ENCODE measurements at places on chromosomes 16 and 17. TPM values are rescaled to one million over a fixed set of nuclear protein-coding genes. Genes with fewer than 3 reads are reported as not detected.

DPEP2 gene
- 0.22 TPM for total RNA-seq

- no peak overlapping the region for H3K27ac ChIP-seq
- no peaks in the 10 kb centered on the region for H3K36me3 ChIP-seq
- H3K27me3 ChIP-seq, result no peaks in the 10 kb centered on the region
- no peak overlapping the region for H3K4me3 ChIP-seq
- peaks cover 6% of the 10 kb centered on the region for H3K4me1 ChIP-seq
These were observed 78.3 kb downstream of the KCNJ12 start for GRCh38 chr17:21454441-21454840.

- no peak for DNase-seq
- no peak overlapping the region for H3K4me3 ChIP-seq
- H3K36me3 ChIP-seq, result no peaks in the 10 kb centered on the region
- H3K27me3 ChIP-seq, result no peaks in the 10 kb centered on the region
- no peak overlapping the region for H3K27ac ChIP-seq
- no peaks in the 10 kb centered on the region for H3K4me1 ChIP-seq
These were observed 68.6 kb downstream of the CCDC182 start for GRCh38 chr17:57676543-57676942.

GRCh38 chr16:77723108-77723514 is 797 bp downstream of the NUDT7 start:
- peak overlapping the region; percentile 85 for H3K4me3 ChIP-seq
- peaks cover 6% of the 10 kb centered on the region for H3K4me1 ChIP-seq
- no peak overlapping the region for H3K27ac ChIP-seq

RNF43 gene
- total RNA-seq, result 2.1 TPM

ZG16B gene
- total RNA-seq, result not detected

GRCh38 chr17:40714473-40714872 is 10.9 kb upstream of the KRT24 start:
- no peaks in the 10 kb centered on the region for H3K36me3 ChIP-seq
- peak; percentile 9 for DNase-seq
- no peak overlapping the region for H3K27ac ChIP-seq
- H3K4me3 ChIP-seq, result no peak overlapping the region
- peaks cover 2% of the 10 kb centered on the region for H3K4me1 ChIP-seq
- H3K27me3 ChIP-seq, result no peaks in the 10 kb centered on the region

DNA sequence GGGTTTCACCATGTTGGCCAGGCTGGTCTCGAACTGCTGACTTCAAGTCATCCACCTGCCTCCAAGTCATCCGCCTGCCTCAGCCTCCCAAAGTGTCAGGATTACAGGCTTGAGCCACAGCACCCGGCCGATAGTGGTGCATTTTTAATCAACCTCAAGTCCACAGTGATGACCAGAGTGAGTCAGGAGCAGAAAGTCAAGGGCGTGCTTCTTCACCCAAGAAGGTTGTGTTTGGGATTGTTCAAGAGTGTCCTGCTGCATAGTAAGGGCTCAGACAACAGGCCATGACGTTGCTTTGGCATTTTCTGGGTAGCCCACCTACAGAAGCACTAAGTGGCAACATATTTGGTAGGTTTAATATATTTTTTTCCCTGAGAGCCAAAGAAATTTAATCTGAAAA is 108.3 kb upstream of the FAM20A start:
- H3K4me3 ChIP-seq, result no peak overlapping the region
- H3K36me3 ChIP-seq, result no peaks in the 10 kb centered on the region
- no peaks in the 10 kb centered on the region for H3K27me3 ChIP-seq
- no peak for DNase-seq
- no peaks in the 10 kb centered on the region for H3K4me1 ChIP-seq

WDR45B gene
- 95.9 TPM for total RNA-seq

GRIN2A gene
- total RNA-seq, result 0.11 TPM

GRCh38 chr16:66480265-66481080 is 53.4 kb downstream of the BEAN1 start:
- no peaks in the 10 kb centered on the region for H3K27me3 ChIP-seq
- DNase-seq, result no peak
- no peaks in the 10 kb centered on the region for H3K4me1 ChIP-seq
- no peak overlapping the region for H3K27ac ChIP-seq
- H3K4me3 ChIP-seq, result no peak overlapping the region

DNA sequence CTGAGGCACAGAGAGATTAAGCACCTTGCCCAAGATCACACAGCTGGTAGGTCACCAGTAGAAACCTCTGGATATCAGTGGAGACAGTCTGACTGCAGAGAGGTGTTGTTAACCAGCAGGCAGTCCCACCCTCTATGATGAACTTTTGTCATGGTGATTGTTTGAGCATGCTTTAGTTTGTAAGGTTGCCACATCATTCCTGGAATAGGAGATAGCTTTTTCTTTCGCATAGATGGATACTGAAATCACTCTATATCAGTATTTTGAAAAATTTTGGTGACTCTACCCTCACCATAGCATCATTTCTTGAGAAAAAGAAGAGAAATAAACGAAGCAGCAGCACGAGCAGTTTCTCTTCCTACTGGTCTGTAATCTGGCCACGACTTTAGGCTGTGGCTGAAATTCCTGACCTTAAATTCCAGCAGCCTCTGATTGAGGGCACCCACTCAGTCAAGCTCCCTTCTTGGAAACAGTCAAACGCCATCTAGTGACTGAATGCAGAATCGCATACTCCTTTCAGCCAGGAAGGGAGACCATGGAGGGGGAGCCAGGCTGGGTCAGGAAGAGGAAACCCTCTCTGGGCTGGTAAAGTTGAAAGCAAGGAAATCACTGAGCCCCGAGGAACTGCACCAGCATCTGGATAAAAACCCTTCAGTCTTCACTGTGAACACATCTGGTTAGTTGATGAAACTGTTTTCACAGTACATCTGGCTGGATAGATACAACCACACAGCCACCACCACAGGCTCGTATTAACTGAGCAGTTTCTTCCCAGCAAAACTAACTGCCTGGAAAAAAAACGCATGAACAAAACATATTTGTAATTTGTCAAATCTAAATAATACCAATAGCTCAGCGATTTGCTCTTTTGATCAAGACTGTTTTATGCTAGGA is 108.5 kb upstream of the XYLT1 start:
- DNase-seq, result peak; percentile 75
- no peak overlapping the region for H3K4me3 ChIP-seq
- H3K36me3 ChIP-seq, result no peaks in the 10 kb centered on the region
- H3K27me3 ChIP-seq, result no peaks in the 10 kb centered on the region
- H3K27ac ChIP-seq, result no peak overlapping the region

GRCh38 chr17:30326809-30327208 is 7.0 kb downstream of the TMIGD1 start:
- H3K4me1 ChIP-seq, result peaks cover 7% of the 10 kb centered on the region
- no peak overlapping the region for H3K4me3 ChIP-seq
- H3K36me3 ChIP-seq, result no peaks in the 10 kb centered on the region

- no peak for DNase-seq
- no peak overlapping the region for H3K27ac ChIP-seq
These were observed 68.8 kb downstream of the LYRM1 start for GRCh38 chr16:20969386-20969785.

- no peak for DNase-seq
- peaks cover 61% of the 10 kb centered on the region for H3K4me1 ChIP-seq
- H3K4me3 ChIP-seq, result no peak overlapping the region
- peak overlapping the region; percentile 14 for H3K27ac ChIP-seq
These were observed 109.1 kb downstream of the MSI2 start for GRCh38 chr17:57365420-57365819.

- DNase-seq, result no peak
- no peaks in the 10 kb centered on the region for H3K36me3 ChIP-seq
- peak overlapping the region; percentile 69 for H3K27ac ChIP-seq
- H3K27me3 ChIP-seq, result no peaks in the 10 kb centered on the region
- no peak overlapping the region for H3K4me3 ChIP-seq
- H3K4me1 ChIP-seq, result peaks cover 26% of the 10 kb centered on the region
These were observed 44.4 kb downstream of the MAP1LC3B start for GRCh38 chr16:87436225-87437172.

DNA sequence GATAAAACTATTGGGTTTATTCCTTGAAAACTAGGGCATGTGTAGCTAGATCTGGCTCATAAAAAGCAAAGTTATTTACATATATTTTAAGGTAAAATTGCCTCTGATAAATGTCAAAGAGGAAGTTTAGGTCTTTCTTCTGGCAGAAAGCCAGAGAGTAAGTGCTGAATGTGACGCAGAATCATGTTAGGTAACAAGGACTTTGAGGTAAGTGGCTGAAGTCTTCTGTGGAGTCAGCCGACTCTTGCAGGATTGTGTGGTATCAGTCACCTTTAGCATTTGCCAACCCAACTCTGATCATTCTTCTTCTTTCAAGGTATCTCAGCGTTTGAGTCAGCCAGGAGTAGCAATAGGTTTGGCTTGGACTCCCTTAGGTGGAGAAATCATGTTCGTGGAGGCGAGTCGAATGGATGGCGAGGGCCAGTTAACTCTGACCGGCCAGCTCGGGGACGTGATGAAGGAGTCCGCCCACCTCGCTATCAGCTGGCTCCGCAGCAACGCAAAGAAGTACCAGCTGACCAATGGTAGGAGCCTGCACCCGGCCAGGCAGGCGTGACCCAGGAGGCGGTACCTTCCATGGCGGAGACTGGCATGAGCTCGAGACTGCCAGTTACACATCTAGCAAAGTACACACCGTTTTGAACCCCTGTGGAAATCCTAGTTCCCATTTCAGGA is 37.9 kb downstream of the SIAH1 start:
- peak; percentile 12 for DNase-seq
- no peak overlapping the region for H3K4me3 ChIP-seq
- no peaks in the 10 kb centered on the region for H3K27me3 ChIP-seq
- peak overlapping the region; percentile 19 for H3K27ac ChIP-seq
- peaks cover 21% of the 10 kb centered on the region for H3K36me3 ChIP-seq
- H3K4me1 ChIP-seq, result no peaks in the 10 kb centered on the region

DNA sequence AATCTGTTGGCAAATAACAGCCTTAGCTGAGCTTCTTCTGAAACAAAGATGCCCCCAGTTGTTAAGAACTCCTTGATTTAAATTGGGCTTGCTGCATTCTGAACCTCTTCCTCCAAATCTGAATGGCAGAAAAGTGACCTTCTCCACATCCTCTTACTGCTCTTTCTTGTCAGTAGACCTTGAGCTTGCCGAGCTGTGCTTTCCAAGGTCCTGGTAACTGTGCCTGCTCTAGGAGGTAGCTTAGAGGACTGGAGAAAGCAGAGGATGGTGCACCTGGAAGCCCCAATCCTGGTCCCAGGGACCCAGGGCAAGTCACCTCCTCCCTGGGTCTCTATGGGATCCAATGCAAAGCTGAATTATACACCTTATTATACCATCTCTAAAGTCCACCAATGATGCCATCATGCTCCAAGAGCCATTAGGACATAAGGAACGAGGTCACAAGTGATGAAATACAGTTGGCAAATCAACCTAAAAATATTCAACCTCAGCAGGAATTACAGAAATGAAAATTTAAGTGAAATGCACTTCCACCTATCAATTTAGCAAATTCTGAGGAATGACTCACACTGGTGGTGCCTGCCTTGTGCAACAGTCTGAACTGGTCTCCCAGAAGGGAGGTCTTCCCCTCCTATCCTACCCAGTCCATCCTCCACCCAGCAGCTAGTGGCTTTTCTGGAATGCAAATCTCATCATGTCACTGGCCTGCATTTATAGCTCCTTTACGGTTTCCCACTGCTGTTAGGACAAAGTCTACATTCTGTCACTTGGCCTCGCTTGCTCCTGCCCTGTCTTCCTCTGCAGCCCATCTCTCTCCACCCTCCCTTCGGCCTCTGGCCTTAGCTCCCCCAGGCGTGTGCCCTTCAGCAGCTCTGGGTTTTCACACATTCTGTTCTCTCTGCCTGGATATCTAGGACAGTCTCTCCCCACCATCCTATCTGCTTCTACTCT is 36.6 kb downstream of the TOM1L2 start:
- H3K4me1 ChIP-seq, result peaks cover 86% of the 10 kb centered on the region
- no peaks in the 10 kb centered on the region for H3K36me3 ChIP-seq
- DNase-seq, result no peak
- no peak overlapping the region for H3K27ac ChIP-seq
- no peaks in the 10 kb centered on the region for H3K27me3 ChIP-seq

FAM234A gene
- total RNA-seq, result 140 TPM

- H3K36me3 ChIP-seq, result peaks cover 50% of the 10 kb centered on the region
- peaks cover 38% of the 10 kb centered on the region for H3K4me1 ChIP-seq
- H3K4me3 ChIP-seq, result peak overlapping the region; percentile 86
These were observed 1.4 kb downstream of the ALDOA start for GRCh38 chr16:30066761-30067583.

GRCh38 chr17:81093619-81094508 is 58.9 kb downstream of the BAIAP2 start:
- peaks cover 31% of the 10 kb centered on the region for H3K4me1 ChIP-seq
- H3K27me3 ChIP-seq, result no peaks in the 10 kb centered on the region
- H3K27ac ChIP-seq, result peak overlapping the region; percentile 85
- no peaks in the 10 kb centered on the region for H3K36me3 ChIP-seq
- no peak for DNase-seq
